ENCODE measurements at places on chromosomes 1 and 21. TPM values are rescaled to one million over a fixed set of nuclear protein-coding genes. Genes with fewer than 3 reads are reported as not detected.
A peak's percentile ranks its signal among the peaks of the same experiment; 100 is the strongest.

SELE gene
- not detected for total RNA-seq

AMY1C gene
- not detected for total RNA-seq

FAM229A gene
- 14.0 TPM for total RNA-seq

LYPLA2 gene
- total RNA-seq, result 63.4 TPM

POLR3C gene
- total RNA-seq, result 57.3 TPM

SLC19A2 gene
- 4.6 TPM for total RNA-seq

DMBX1 gene
- total RNA-seq, result 0.37 TPM

SPRR2A gene
- not detected for total RNA-seq

S100A1 gene
- total RNA-seq, result not detected

DNA sequence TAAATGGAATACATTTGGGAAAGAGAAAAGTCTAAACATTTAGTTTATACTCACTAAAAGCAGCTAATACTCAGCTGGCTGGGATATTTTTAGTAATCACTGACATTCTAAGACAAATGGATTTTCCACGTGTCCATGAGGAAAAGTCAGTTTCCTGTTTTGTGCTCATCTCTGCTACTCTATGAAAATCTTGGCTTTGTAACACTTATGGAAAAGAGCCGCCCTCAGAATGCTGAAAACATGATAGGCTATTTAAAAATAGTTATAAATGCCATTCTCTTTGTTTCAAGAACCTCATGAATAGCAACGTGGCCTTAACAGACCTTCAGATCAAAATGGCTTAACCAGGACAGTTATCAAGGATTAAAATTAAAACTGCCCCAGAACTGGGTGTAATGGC, 29.9 kb downstream of the MRAP start:
- H3K4me3 ChIP-seq, result no peak overlapping the region
- H3K4me1 ChIP-seq, result peaks cover 7% of the 10 kb centered on the region
- no peaks in the 10 kb centered on the region for H3K27me3 ChIP-seq
- no peak for DNase-seq

- no peak for DNase-seq
- no peak overlapping the region for H3K27ac ChIP-seq
- H3K4me1 ChIP-seq, result peaks cover 3% of the 10 kb centered on the region
Measured at GRCh38 chr1:230787471-230787870, 40.3 kb downstream of the CAPN9 start.

GRCh38 chr1:160830321-160831153, 32.1 kb downstream of the CD244 start:
- peaks cover 2% of the 10 kb centered on the region for H3K36me3 ChIP-seq
- no peaks in the 10 kb centered on the region for H3K27me3 ChIP-seq
- DNase-seq, result peak; percentile 82
- H3K27ac ChIP-seq, result no peak overlapping the region
- no peak overlapping the region for H3K4me3 ChIP-seq
- H3K4me1 ChIP-seq, result peaks cover 29% of the 10 kb centered on the region

- H3K36me3 ChIP-seq, result peaks cover 8% of the 10 kb centered on the region
- peaks cover 30% of the 10 kb centered on the region for H3K4me1 ChIP-seq
- H3K27me3 ChIP-seq, result no peaks in the 10 kb centered on the region
- H3K27ac ChIP-seq, result no peak overlapping the region
Measured at GRCh38 chr1:227753999-227754711, 18.9 kb downstream of the SNAP47 start.

GRCh38 chr1:68314151-68314780, 81.9 kb upstream of the WLS start:
- H3K4me3 ChIP-seq, result no peak overlapping the region
- no peaks in the 10 kb centered on the region for H3K36me3 ChIP-seq
- H3K4me1 ChIP-seq, result no peaks in the 10 kb centered on the region

DNA sequence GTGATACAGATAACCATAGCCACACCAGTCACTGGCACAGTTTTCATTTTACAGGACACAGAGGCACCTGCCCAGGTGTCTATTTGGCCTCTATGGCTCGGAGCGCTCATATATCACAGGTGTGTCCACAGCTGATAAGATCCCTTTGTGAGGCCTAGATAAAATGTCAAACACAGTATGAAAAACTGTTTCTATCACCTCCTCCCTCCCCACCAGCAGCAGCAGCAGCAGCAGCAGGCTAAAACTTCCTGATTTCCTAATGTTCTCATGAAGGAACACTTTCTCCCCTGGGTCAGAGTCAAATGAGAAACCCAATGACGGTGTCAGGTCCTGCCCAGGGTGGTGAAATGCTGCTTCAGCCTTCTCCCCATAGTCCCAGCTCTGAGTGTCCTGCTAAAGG, 24.4 kb downstream of the ELAPOR1 start:
- DNase-seq, result no peak
- H3K36me3 ChIP-seq, result no peaks in the 10 kb centered on the region
- no peaks in the 10 kb centered on the region for H3K27me3 ChIP-seq
- no peak overlapping the region for H3K27ac ChIP-seq
- H3K4me3 ChIP-seq, result no peak overlapping the region

DNA sequence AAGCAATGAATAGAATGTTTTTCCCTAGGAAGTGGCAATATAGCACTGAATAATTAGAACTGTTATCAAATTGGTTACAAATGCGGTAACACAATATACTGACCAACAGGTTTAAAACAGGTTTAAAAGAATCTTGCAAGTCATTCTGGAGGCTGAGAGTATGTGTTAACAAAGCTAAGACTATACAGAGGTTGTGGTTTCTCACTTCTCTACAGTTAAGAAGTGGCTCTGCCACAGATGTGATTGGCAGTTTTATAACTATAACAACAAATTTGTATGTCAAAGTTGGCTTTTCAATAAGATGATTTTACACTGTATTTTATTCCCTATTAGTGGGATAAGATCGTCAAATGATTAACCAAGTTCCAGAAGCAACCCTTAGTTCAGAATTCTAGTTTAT, 7.1 kb downstream of the ANGEL2 start:
- peaks cover 31% of the 10 kb centered on the region for H3K4me1 ChIP-seq
- DNase-seq, result no peak
- peak overlapping the region; percentile 89 for H3K27ac ChIP-seq
- H3K27me3 ChIP-seq, result no peaks in the 10 kb centered on the region
- H3K36me3 ChIP-seq, result peaks cover 24% of the 10 kb centered on the region

DNA sequence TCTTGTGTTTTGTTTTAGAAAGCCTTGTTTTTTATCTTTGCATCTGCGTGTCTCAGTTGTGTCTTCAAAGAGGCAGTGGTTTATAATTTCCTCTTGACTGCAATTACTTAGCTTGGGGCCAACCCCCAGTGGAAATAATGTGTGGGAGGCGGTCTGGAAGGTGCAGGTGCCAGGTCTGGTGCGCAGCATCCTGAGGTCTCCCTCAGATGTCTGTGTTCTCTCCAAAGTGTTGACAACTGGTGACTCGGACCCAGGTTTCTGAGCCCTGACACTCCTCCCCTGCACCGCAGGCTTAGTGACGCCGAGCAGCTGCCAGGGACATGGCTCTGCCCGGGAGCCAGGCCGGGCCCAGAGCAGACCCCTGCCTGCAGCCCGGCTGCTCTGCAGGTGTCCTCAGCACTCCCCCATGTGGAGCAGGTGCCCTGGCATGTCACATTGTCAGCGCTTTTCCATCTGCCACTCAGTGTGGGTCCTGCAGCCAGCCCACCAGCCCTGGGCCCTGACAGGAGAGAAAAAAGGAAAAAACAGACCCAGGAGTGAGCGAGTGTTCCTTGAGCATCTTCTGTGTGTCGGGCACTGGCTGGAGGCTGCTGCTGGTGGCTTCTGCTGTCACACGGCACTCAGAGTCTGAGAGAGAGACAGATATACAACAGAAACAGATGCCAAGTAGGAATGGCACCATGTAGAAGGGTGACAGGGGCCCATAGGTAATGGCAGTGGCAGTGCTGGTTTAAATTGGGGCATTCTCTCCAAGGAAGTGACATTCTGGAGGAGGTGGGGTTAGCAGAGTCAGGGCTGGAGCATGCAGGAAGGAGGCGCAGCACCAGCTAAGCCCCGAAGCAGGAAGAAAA, 24.8 kb upstream of the SELENON start:
- peak; percentile 78 for DNase-seq
- H3K36me3 ChIP-seq, result peaks cover 2% of the 10 kb centered on the region
- H3K4me1 ChIP-seq, result peaks cover 67% of the 10 kb centered on the region

GRCh38 chr1:231972111-231972445, 345.5 kb downstream of the DISC1 start:
- H3K27ac ChIP-seq, result no peak overlapping the region
- H3K4me3 ChIP-seq, result no peak overlapping the region
- no peaks in the 10 kb centered on the region for H3K36me3 ChIP-seq
- DNase-seq, result no peak
- no peaks in the 10 kb centered on the region for H3K27me3 ChIP-seq

DNA sequence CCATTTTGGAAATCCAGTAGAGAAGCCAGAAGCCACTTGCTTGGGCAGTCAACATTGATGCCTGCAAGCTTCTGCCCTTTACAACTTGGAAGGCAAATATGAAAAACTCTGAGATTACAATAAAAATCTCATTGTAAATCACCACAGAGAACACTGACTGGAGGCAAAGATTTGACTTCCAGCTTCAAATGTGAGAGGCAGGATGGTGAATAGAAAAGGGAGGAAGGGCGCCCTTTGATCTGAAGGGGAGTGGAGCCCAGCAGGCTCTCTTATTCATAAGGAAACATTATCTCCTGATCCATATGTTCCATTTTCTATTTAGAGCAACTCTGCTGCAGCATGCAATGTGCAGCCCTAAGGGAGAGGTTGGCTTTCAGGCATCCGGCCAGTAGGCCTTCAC, 348.3 kb downstream of the AJAP1 start:
- H3K4me3 ChIP-seq, result no peak overlapping the region
- H3K27me3 ChIP-seq, result peaks cover 9% of the 10 kb centered on the region
- H3K36me3 ChIP-seq, result peaks cover 2% of the 10 kb centered on the region
- H3K27ac ChIP-seq, result no peak overlapping the region
- no peaks in the 10 kb centered on the region for H3K4me1 ChIP-seq

GRCh38 chr21:15543473-15543872, 186.3 kb upstream of the USP25 start:
- H3K4me3 ChIP-seq, result no peak overlapping the region
- DNase-seq, result no peak
- H3K27ac ChIP-seq, result no peak overlapping the region
- peaks cover 12% of the 10 kb centered on the region for H3K27me3 ChIP-seq

DNA sequence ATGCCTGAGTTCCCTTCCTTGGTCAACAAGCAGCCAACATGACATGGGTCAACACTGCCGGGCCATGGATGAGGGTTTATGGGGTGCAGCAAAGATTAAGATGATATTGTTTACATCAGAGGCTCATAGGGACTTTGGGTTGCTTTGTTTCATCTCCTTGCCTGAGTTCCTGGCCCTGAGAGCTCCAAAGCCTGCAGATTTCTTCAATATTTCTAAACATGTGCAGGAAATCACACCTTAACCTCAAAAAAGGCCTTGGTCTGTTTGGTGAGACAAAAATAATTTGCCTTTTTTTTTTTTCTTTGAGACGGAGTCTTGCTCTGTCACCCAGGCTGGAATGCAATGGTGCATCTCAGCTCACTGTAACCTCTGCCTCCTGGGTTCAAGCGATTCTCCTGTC, 876 bp downstream of the SLAMF8 start:
- H3K27me3 ChIP-seq, result no peaks in the 10 kb centered on the region
- peaks cover 59% of the 10 kb centered on the region for H3K4me1 ChIP-seq
- no peak overlapping the region for H3K27ac ChIP-seq
- H3K36me3 ChIP-seq, result no peaks in the 10 kb centered on the region

DNA sequence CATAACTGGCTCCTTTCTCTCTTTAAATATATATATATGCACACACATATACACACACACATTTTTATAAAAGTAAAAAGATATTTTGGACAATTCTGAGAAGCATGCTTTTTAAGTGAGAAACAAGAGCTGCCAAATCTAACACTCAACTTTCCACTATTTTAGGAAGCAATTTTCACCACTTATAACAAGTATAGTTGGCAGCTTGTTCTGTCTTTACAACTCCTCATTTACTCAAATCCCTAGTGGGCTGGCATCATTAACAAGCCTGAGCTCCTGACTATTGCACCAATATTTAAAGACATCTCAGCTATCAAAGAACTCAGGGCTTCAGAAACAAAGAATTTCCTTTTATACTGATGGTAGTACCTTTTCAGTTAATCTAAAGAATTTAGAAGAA, 76.6 kb downstream of the RAB3GAP2 start:
- H3K4me3 ChIP-seq, result no peak overlapping the region
- no peaks in the 10 kb centered on the region for H3K4me1 ChIP-seq
- DNase-seq, result no peak
- H3K27me3 ChIP-seq, result no peaks in the 10 kb centered on the region
- H3K27ac ChIP-seq, result no peak overlapping the region
- peaks cover 9% of the 10 kb centered on the region for H3K36me3 ChIP-seq

DNA sequence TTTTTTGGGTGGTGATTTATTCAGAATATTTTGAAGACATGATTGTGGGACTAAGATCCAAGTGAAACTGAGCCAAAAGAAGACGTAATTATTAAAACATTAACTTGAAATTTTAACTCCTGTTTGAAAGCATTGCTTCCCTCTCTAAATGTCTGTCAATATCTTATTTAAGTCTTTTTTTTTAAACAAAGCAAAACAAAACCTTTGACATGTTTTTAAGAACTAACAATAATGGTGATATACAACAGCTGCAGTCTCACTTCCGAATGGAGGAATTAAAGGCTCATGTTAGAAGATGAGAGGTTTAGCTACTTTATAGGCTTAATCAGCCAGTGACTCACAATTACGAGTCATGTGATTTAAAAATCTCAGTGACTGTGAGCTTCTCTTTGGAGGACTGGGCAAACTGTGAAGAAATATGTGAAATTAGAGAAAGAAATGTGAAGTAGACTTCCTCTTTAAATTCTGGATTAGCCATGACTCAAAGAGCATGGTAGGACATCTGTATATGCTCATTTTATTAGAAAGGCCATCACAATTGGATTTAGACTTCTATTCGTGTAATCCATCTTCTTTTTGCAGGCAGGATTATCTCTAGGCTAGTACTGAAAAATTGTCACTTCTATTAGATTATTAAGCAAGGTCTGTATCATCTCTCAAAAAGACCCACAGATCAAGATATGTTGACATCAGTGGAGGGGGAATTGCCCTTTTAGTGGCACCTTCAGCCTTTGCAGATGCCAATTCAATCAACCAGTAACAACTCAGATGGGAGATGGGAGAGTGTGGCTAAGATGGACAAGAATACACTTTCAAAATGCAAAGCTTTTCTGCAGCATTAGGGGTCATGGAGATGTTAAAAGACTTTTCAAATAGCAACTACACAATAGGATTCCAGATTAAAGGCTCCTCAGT, 28.7 kb downstream of the KCNA3 start:
- H3K4me1 ChIP-seq, result peaks cover 43% of the 10 kb centered on the region
- H3K4me3 ChIP-seq, result no peak overlapping the region
- H3K27me3 ChIP-seq, result no peaks in the 10 kb centered on the region
- DNase-seq, result no peak
- H3K27ac ChIP-seq, result no peak overlapping the region

DNA sequence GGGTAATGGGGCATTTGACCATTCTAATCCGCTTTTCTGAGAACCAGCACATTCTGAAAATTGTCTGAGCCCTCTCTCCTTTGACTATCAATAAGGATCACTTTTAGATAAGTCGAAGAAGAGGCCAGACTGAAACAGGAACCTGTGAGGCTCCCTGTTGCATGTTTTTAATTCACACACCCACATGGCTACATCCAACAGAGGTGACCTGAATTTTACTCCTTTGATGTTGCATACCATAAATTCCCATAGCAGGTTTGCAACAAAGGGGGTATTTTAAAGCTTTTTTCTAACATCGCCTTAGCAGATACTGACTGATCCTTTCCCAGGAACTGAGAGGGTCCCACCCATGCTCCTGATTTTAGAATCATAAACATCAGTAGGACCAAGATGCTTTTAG, 450.8 kb downstream of the USP25 start:
- no peak for DNase-seq
- H3K4me1 ChIP-seq, result no peaks in the 10 kb centered on the region
- H3K27ac ChIP-seq, result no peak overlapping the region
- no peak overlapping the region for H3K4me3 ChIP-seq
- no peaks in the 10 kb centered on the region for H3K36me3 ChIP-seq

GRCh38 chr1:83574791-83575190, 424.1 kb downstream of the TTLL7 start:
- H3K4me3 ChIP-seq, result no peak overlapping the region
- H3K36me3 ChIP-seq, result no peaks in the 10 kb centered on the region
- DNase-seq, result no peak
